ENCODE measurements at places on chromosomes 16 and 17. TPM values are rescaled to one million over a fixed set of nuclear protein-coding genes. Genes with fewer than 3 reads are reported as not detected.
A peak's percentile ranks its signal among the peaks of the same experiment; 100 is the strongest.

- no peak for DNase-seq
Measured at GRCh38 chr17:19014628-19015215, 10.2 kb upstream of the FAM83G start.

GRCh38 chr16:90022209-90023077 lies 3.2 kb upstream of the DBNDD1 start:
- peak; percentile 75 for DNase-seq

DNA sequence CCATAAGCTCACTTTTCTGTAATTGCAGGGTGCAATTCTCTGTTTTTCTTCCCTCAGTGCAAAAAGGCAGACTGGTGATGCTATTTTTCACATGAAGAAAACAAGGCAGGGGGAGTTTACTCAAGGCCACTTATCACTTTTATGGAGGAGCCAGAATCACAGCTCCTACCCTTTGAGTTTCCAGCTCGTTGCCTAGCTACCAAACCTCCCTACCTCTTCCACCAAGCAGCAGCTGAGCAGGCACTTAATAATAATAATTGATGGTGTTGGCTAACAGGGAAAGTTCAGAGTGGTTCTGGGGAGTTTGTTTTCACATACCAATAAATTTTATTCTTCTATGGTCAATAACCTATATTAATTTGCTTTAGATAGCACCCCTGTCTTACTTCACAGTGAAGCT lies 31.9 kb upstream of the MPHOSPH6 start:
- no peak for DNase-seq

DNA sequence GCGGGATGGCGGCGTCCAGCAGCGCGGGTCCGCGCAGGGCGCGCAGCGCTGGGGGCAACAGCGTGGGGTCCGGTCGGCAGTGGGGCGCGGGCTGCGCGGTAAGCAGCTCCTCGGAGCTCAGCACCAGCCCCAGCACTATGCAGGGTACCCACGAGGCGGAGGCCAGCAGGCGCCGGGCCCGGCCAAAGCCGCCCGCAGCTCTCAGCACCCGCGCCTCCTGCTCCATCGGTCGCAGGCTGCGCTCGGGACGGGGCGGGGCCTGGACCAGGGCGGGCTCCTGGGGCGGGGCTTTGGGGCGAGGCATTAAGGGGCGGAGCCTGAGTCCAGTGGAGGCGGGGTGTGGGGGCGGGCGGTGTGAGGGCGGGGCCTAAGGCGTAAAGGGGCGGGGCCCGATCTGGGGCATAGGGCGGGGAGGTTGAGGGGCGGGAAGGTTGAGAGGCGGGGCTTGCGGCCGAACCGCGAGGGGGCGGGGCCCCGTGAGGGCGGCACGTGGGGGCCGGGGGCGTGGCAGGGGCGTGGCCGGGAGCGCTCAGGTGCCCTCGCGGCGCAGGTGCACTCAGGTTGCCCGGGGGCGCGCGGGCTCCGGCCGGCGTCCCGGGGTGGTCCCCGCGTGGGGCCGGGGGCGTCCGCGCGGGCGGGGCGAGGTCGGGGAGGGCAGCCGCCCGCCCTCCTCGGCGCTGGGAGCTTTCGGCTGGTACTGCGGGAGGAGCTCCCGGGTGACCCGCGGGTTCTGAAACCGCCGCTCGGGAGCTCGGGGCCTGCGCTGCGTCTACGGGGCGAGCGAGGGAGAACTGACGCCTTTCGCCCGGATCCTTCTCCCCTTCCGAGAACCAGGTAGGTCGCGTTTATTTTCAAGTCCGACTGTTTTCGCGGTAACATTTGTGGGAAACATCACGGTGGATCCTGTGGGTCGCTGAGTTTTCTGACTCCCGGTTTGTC lies 1.4 kb upstream of the SLC22A31 start:
- peak; percentile 66 for DNase-seq

DNA sequence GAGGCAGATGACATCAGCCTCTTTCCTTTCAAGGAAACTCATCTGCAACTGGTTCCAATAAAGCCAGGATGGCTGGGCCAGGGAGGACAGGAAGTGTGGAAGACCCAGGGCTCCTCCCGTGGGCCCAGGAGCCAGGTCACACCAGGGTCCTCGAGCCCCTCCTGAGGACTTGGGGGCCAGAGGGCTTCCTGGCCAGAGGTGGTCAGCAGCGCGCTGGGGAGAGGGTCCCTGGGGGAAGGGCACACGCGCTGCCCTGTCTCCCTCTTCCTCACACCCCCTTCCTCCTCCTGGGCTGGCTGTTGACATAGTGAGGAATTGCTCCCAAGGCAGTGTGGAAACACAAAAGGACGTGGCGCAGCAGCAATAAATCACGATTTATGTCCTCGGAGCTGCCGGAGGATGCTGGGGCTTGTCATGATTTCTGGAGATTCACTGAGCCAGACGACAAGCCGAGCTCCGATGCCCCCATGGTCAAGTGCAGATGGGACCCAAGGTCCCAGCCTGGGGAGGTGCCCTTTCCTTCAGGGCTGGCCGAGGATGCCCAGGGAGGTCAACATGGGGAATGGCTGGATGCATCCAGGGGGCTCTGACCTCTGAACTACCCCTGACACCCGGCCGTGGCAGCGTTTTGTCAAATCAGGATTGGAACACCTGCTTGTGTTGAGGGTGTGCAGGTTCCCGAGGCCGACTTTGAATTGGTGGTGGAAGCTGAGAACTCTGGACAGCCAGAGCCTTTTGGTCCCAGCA lies 152.6 kb downstream of the IRF8 start:
- no peak for DNase-seq

DNA sequence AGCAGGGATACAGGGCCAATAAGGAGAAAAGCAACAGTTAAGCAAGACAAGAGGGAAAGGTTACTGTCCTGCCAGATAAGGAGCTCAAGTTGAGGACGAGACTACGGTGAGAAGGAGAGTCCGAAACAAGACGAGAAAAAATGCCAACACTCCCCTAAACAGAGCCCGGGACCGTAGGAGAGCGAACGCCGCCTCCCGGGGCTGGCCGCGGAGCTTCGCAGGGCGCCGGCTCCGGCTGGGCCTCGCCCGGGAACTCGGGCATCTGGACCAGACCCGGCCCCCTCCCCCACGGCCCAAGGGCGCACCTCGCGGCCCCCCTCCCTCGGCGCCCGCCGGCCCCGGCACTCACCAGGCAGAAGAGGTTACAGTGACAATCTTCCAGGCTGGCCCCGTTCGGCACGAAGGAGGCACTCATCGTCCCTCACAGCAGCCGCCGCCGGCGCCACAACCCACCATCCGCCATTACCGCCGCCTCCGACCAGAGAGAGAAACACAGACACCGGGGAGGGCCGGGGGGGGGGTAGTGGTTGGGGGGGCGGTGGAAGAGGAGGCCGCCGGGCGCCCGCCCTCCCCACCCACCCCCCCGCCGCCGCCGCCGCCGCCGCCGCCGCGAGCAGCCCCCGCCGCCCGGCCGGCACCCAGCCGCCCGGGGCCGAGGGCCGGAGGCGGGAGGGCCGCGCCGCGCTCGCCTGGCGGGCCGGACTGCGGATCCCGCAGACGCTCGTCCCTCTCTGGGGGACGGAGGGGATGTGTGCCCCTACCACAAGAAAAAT lies at the start of gene MED13:
TSS of gene MED13 (minus strand) at position 488 of the 773 bp plus-strand sequence. CDS start at position 415, 73 bp downstream.
- peak; percentile 66 for DNase-seq

- DNase-seq = no peak
Measured at GRCh38 chr17:81020767-81021497, 14.0 kb upstream of the BAIAP2 start.

DNA sequence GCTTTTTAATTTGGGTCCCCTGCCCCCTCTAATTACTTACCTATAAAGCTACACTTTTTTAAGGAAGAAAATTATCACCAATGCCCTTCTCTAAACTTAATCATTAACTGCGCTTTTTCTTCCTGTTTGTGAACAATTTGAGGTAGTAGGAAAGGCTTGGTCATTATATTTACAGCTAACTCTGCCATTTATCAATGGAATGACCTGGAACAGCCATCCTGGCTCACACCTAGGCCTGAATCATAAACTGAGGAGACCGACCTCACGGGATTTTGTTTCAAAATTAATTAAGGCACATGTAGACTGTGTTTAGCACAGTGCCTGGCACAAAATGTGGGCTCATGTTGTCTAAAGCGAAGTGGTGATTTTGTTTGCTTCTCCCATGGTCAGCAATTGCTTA lies 15.4 kb upstream of the DYNLRB2 start:
- no peak for DNase-seq

DNA sequence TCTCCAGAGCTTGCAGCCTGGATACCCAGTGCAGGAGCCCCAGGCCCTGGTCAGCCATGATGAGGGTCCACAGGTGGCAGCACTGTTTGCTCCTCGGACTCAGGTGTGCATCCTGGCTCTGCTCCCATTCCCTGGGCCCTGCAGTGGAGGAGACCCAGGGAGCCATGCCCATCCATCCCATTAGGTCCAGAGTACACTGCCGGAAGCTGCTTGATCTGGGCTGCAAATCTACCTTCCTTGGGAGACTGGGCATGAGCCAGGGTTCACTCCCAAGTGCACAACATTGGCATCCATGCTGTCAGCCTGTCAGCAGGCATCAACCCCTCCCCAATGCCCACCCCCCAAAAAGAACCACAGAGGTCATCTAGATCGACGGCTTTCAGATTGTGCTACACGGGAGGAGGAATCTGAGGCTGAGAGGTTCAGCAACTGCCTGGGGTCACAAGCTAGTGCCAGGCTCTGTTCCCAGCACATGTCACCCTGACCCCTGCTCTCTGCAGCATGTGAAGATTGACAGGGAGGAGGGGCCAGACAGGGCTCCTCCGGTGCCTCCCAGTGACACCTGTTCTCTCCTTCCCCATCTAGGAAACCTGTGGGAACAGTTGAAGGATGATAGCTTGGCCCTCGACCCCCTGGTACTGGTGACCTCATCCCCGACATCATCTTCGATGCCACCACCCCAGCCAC lies 15.7 kb downstream of the UNC119 start:
- DNase-seq = no peak

- no peak for DNase-seq
Measured at GRCh38 chr16:58459344-58460218, 40.4 kb upstream of the NDRG4 start.

DNA sequence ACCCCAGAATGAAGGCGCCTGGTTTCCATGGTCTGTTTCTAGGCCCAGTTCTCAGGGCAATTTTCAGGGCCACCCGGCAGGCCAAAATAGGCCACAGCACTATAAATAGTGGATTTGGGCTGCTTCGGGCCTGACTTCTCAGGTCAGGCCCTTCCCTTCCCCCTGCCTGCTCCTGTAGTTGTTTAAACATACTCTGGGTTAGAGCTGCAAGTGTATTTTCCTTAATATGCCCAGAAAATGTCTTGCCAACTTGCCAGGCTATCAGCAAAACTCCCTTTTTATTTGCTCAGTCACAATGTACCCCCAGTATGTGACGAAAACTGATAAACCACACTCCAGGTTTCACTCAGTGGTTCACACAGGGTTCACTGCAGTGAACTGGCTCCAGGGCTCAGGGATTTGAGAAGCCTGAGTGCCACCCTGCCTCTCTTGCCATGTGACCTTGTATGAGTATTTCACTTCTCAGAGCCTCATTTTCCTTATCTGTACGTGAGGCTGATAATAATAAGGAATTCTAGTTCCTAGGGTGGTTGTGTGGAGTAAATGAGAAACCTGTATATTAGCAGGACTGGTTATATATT lies 76.5 kb downstream of the GPRC5B start:
- DNase-seq = no peak

DNA sequence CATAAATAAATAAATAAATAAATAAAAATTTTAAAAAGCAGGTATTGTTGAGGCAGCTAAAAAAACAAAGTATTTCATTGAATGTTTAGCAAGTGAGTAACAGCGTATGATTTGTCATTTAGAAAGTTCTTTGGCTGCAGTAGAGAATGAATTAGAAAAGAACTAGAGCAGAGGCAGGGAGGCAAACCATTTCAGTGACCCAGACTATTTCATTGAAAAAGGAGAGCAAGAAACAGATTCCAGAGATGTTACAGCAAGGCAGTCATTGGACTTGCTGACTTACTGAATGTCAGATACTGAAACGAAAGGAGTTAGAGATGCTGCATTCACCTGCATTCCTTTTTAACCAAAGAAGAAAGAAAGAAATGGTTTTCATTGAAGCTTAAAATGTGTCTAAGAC lies 105.5 kb upstream of the HLF start:
- DNase-seq = no peak

DNA sequence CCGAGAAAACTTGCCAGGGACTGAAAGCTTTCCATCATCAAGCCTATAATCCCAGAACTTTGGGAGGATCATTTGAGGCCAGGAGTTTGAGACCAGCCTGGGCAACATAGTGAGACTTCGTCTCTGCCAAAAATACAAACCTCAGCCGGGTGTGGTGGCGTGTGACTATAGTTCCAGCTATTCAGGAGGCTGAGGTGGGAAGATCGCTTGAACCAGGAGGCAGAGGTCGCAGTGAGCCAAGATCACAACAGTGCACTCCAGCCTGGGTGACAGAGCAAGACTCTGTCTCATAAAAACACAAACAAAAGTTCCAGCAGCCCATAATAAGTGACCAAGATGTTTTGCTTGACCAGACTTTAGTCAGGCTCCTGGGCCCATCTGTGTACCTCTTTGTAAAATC lies 1.9 kb downstream of the MEAK7 start:
- DNase-seq = no peak

DNA sequence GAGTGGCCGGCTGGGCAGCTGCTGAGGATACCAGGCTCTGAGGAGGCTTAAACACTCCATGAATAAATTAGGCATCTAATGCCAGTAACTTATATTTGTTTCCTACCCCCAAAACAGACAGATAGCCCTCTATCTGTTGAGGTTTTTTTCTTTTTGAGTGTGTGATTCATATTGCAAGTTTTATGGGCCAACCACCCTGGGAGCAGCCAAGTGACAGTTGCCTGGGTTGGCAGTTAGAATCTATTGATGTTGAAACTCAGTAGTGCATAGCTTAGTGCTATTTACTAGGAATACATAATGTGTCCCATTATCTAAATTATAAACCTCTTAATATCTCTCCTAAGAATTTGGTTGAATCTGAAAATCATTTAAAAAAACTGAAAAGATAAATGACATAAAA lies 397.4 kb downstream of the CA10 start:
- DNase-seq = no peak

GRCh38 chr17:49498029-49498615 lies 3.0 kb downstream of the NGFR start:
- DNase-seq = no peak

DNA sequence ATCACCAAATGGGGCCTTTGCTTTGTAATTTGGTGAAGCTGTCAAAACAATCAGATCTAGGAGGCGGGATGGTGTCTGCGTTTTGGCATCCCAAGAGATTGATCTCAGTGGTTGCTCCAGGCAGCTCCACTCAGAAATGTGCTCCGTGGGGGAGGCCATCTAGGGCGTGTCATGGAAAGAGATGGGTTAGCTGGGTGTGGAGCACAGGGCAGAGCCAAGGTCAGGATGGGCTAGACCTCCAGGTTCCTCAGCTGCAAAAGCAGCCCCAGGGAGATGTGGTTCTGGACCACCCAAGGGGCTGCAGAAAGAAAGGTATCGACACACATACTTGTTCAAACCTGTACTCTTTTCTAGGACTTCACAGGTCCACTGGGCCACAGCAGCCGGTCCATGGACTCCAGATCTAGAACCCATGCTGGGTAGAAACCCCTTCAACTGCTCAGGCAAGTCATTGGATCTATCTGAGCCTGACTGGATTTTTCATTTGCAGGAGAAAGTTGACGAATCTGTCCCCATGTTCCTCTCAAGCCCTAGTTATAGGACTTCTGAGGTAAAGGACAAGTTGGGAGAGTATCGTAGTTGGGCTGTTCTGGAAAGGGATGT lies 270.2 kb upstream of the RPL38 start:
- no peak for DNase-seq

GRCh38 chr17:19501219-19501618 lies 32.4 kb upstream of the SLC47A1 start:
- DNase-seq = no peak

Gene ELMO3
- not detected for polyA plus RNA-seq

Gene TEKT1
- not detected for polyA plus RNA-seq

Gene CLEC18A
- not detected for polyA plus RNA-seq

Gene CIAO2B
- 132 TPM for polyA plus RNA-seq

Gene VWA3A
- not detected for polyA plus RNA-seq

Gene TNFRSF17
- not detected for polyA plus RNA-seq

Gene SCGB1C2
- not detected for polyA plus RNA-seq

Gene KRTAP4-3
- polyA plus RNA-seq = not detected

Gene MMP2
- not detected for polyA plus RNA-seq

Gene IGFALS
- polyA plus RNA-seq = not detected

Measured in immature natural killer cell (primary cell).